Inflammatory macrophage treated with lipopolysaccharide for 1 hour (primary cell): ENCODE measurements at places on chromosomes 16 and 17.

GRCh38 chr16:12255473-12255872, 278.9 kb downstream of the SNX29 start:
- DNase-seq, result no peak

- DNase-seq, result no peak
These were observed 1.0 kb downstream of the SPAG5 start for GRCh38 chr17:28597606-28598383.

DNA sequence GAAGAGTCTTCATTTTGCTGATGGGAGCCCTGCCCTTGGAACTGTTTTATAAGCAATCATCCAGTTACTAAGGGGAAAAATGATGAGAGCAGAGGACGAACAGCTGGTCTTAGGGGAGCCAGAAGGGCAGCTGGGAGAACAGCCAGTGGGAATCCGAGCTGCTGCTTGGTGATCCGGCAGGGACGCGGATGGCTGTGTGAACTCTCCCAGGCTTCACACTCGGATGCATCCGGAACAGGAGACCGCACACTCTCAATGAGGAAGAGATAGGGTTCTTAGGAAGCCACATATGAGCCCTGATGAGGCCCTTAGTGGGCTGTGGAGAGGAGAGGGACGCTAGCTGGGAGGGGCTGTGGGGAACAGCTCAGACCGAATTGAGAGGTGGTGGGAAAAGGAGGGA, 5.0 kb upstream of the CACNG5 start:
- DNase-seq, result no peak

- peak; percentile 64 for DNase-seq
These were observed 139.4 kb downstream of the CCDC182 start for GRCh38 chr17:57605675-57606105.

DNA sequence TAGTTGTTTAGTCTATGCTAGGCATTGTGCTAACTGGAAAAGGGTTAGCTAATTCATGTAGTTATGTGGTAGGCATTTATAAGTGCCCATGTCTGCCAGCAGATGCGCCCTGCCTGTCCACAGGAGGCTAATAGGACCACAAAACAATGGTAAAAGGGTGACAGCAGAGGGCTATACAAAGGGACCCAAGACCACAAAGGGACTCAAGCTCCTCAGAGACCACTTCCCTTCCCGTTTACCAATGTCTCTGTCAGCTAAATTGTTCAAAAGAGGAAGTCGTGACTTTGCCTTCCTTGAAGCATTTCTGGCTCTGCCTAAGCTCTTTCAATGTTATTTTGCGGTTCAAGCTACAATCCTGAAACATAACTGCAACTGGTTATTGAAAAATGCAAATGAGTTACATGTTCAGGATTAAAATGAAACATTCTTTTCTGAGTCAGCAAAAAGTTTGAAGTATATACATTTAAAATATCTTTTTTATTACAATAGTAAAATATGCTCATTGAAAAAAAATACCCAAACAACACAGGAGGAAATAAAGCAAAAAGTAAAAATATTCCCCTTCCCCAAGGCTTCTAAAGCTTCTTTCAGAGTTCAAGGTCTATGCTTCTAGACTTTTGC, 149.2 kb downstream of the MAF start:
- DNase-seq, result peak; percentile 82

DNA sequence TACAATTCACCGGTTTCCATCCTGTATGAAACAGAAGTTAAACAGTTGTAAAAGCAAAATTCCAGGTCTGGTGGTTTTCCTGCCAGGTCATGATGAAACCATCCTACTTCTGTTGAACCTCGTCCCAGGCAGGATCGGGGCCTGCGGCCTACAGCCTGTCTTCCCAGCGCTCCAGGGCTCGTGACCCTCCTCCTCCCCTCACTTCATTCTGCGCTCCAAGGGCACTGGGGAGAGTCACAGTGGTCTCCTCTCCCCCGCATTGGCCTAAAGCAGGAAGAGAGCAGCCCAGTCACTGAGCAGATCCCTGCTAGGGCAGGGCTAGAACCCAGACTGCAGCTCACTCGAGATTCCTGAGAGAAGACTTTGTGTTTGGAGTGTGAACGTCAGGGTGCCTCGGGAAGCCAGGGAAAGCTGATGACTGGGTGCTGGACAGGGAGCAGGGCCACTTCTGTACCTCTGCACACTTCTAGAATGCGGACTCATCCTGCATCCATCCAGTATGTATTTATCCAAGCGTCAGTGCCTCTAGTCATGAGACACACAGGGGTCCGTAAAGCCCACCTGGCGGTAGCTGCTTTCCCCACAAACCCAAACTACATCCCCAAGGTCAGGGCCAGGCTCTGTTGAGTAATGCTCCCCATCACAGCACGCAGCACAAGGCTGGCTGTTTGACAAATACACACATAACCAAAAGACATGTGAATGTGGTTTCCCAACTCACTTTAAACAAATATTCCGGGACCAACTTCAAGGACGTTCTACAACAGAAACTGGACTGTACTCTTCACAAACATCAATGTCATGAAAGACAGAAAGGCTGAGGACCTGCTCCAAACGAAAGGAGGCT, 1.7 kb upstream of the ITGAE start:
- DNase-seq, result peak; percentile 53

DNA sequence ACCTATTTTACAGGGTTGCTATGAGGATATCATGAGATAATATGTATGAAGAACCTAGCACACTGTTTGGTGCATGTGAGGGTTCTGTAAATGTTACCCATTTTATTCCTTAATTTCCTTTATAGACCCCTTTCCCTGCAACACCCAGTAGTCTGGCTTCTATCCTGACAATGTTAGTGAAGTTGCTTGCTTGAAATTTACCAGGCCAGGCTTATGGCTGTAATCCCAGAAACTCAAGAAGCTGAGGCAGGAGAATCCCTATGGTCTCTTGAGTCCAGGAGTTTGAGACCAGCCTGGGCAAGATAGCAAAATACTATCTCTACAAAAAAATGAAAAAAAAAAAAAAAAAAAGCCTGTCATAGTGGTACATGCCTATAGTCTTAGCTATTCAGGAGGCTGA, 722.0 kb downstream of the MAF start:
- no peak for DNase-seq

- peak; percentile 56 for DNase-seq
These were observed 6.9 kb downstream of the IGFBP4 start for GRCh38 chr17:40450175-40450574.

- no peak for DNase-seq
These were observed 193.6 kb downstream of the PARN start for GRCh38 chr16:14436401-14436955.

- DNase-seq, result no peak
These were observed 4.1 kb downstream of the GRIN2A start for GRCh38 chr16:10178080-10178479.

- no peak for DNase-seq
These were observed 8.6 kb downstream of the SETD1A start for GRCh38 chr16:30966033-30966619.

DNA sequence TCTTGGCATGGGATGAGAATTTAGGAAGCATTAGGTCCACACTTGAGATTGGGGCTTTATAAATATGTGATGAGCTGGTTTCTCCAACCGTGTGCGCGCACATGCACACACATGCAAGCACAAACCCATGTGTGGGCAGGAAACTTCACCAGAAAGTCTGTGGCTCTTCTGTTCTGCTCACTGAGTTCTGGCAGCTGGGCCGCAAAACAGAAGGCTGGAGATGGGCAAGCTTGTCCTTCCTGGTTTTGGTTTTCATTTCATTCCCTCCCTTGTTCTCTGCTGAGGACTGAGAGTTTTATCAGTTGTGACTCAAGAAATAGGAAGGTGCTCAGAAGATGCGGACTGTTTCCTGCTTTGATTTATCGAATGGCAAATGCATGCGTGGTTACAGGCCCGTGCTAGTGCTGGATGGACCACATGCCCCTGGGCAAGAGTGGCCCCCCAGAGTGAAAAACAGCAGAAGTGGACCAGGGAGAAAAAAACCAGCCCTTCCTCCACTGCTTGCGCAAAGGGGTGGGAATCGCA, 14.1 kb downstream of the MAP3K14 start:
- DNase-seq, result peak; percentile 45

DNA sequence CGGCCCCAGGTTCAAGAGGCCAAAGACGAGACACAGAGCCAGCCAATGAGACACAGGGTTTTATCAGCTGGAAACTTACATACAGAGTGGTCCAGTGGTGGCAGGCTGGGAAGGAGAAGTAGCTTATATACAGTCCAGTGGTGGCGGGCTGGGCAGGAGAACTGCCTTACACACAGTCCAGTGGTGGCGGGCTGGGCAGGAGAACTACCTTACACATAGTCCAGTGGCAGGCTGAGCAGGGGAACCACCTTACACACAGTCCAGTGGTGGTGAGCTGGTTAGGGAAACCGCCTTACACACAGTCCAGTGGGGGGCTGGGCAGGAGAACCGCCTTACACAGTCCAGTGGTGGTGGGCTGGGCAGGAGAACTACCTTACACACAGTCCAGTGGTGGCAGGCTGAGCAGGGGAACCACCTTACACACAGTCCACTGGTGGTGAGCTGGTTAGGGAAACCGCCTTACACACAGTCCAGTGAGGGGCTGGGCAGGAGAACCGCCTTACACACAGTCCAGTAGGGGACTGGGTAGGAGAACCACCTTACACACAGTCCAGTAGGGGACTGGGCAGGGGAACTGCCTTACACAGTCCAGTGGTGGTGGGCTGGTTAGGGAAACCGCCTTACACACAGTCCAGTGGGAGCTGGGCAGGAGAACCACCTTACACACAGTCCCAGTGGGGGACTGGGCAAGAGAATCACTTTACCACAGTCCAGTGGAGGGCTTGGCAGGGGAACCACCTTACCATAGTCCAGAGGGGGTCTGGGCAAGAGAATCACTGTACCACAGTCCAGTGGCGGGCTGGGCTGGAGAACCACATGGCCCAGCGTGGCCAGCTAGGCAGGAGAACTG, 90.9 kb downstream of the GAS7 start:
- DNase-seq, result no peak

- no peak for DNase-seq
These were observed 9.2 kb downstream of the CASKIN1 start for GRCh38 chr16:2187212-2187611.

GRCh38 chr16:86308514-86308913, 201.8 kb upstream of the FOXF1 start:
- DNase-seq, result no peak

- DNase-seq, result no peak
These were observed 87.7 kb downstream of the MRM3 start for GRCh38 chr17:869567-870525.

- DNase-seq, result no peak
These were observed 5.0 kb downstream of the NFE2L1 start for GRCh38 chr17:48052956-48053757.

GRCh38 chr16:78179666-78180065, 80.2 kb downstream of the WWOX start:
- DNase-seq, result no peak

DNA sequence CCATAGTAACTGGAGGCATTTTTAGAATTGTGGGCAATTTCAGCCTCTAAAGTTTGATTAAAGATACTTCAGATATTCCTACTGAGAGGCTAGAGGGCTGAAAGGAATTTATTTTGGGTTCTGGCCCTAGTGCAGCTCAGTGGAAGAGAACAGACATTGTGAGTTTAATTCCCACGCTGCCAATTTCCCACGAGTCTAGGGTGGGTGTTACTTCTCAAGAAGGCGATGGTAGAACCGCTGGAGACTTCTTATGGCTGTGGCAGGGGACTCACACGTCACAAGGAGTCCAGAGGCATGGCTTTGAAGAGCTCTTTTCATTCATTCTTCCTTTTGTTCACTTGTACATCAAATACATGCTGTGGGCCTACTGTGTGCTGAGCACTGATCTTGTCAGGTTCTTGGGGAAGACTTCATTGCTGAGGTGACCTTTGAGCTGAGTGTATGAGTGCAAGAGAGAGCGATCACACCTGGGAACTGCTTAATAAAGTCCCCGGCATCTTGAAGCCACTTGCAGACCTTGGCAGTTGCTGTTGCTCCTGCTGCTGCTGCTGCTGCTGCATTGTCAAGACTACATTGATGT, 111.7 kb downstream of the WWOX start:
- DNase-seq, result no peak

DNA sequence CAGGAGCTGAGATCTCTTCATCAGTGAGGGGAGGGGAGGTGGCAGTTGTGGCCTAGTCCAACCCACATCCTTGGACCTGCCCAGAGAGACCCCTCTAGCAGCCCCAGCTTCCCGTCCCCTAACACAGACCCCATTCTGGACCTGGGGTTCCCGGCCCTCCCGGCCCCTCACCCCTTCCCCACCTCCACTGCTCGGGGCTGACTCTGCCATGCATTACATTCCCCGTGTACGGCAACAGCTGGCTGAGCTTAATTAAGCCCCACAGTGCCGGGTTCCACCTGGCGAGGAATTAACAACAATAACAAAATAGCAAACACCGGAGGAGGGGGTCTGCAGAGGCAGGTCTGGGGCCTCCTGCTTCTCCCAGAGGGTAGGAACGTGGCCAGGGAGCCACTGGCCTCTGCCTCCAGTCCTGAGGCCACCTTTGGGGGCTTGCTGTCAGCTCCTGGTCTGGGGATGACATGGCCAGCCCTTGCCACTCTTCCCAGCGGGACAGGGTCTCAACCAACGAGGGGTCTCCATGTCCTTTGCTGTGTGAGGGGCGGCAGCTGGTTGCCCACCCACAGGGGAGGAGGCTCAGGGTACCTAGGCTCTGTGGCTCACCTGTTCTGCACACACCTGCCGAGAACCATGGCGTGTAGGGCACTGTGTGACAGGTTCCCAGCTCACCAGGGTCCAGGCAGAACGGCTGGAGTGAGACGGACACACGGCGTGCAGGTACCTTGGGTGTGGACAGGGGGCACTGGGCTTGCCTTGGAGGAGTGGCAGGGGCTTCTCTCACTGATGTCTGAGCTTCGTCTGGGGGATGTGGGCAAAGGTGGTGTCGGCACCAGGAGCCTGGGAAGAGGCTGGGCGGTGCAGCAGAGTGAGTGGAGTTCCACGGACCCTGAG, 46.9 kb upstream of the CBFA2T3 start:
- DNase-seq, result no peak

GRCh38 chr17:61376931-61377838, 22.5 kb upstream of the TBX2 start:
- DNase-seq, result no peak

- DNase-seq, result peak; percentile 57
These were observed 70.5 kb downstream of the MARF1 start for GRCh38 chr16:15572329-15573001.
